Endodermal cell (in vitro differentiated cells): ENCODE measurements at places on chromosomes 4 and X. TPM values are rescaled to one million over a fixed set of nuclear protein-coding genes. Genes with fewer than 3 reads are reported as not detected.

The FAM13A gene
- 16.1 to 153 TPM (median 17.0 TPM) in 3 replicates for total RNA-seq

DNA sequence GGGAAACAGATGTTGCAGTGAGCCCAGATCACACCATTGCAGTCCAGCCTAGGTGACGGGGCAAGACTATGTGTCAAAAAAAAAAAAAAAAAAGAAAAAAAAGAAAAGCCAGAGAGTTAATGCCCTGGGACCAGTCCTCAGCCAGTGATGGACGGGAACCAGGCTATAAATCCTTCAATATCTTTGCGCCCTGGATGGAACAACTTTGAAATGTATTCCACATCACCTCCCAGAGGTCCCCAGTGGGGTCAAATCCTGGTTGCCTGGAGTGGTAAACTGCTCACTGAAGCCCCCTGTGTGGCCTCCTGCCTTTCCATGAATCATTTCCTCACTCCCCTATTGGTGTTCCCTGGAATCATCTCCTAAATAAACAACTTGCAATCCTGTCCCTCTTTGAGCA, 166.9 kb downstream of the DEFB131A start:
- H3K4me3 ChIP-seq: no peak overlapping the region
- H3K4me1 ChIP-seq: no peaks in the 10 kb centered on the region
- H3K36me3 ChIP-seq: peaks cover 27% of the 10 kb centered on the region
- H3K27ac ChIP-seq: no peak overlapping the region

- H3K4me1 ChIP-seq: no peaks in the 10 kb centered on the region
- no peak overlapping the region for H3K27ac ChIP-seq
- DNase-seq: no peak
- H3K36me3 ChIP-seq: no peaks in the 10 kb centered on the region
- H3K4me3 ChIP-seq: no peak overlapping the region
- H3K27me3 ChIP-seq: no peaks in the 10 kb centered on the region
Observed at GRCh38 chr4:146232131-146232722, 17.9 kb downstream of the REELD1 start.

DNA sequence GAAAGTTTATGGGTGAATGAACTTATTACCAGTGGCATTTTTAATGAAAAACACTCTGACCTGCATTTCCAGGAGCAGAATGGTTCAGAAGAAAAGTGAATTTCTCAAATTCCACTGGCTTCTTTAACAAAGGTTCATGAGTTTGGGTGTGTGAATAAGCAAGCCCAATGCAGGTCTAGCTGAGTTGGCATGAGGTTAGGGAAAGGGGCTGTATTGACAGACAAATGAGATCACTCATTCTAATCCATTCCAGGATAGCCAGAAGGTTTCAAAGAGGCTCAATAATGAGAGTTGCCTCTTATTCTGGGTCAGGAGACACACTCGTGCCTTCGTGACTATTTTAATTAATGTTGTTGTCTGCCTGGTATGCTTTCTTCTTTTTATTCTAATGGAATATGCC, 43.7 kb upstream of the NPY2R start:
- no peak for DNase-seq
- H3K27me3 ChIP-seq: no peaks in the 10 kb centered on the region
- H3K4me1 ChIP-seq: no peaks in the 10 kb centered on the region
- no peak overlapping the region for H3K4me3 ChIP-seq
- no peaks in the 10 kb centered on the region for H3K36me3 ChIP-seq

GRCh38 chrX:53445977-53446376, 11.8 kb upstream of the HSD17B10 start:
- no peaks in the 10 kb centered on the region for H3K27me3 ChIP-seq
- no peak overlapping the region for H3K27ac ChIP-seq
- H3K4me3 ChIP-seq: no peak overlapping the region
- peak; percentile 77 for DNase-seq
